ENCODE measurements at places on chromosomes 12 and 14. TPM values are rescaled to one million over a fixed set of nuclear protein-coding genes. Genes with fewer than 3 reads are reported as not detected.

- H3K27me3 ChIP-seq = no peaks in the 10 kb centered on the region
- no peak overlapping the region for H3K4me3 ChIP-seq
- peaks cover 13% of the 10 kb centered on the region for H3K36me3 ChIP-seq
Measured at GRCh38 chr12:15977999-15978951, 67.1 kb downstream of the DERA start.

The B3GNT4 gene
- not detected for polyA plus RNA-seq

GRCh38 chr12:39846971-39847650 is 227.5 kb upstream of the ABCD2 start:
- H3K4me1 ChIP-seq = peaks cover 11% of the 10 kb centered on the region
- H3K27me3 ChIP-seq = no peaks in the 10 kb centered on the region
- no peak overlapping the region for H3K4me3 ChIP-seq
- no peak for DNase-seq
- H3K36me3 ChIP-seq = no peaks in the 10 kb centered on the region

The PKP2 gene
- polyA plus RNA-seq = 3.1 TPM

GRCh38 chr12:123267991-123268843 is 3.4 kb downstream of the CDK2AP1 start:
- DNase-seq = peak; percentile 28
- peaks cover 37% of the 10 kb centered on the region for H3K4me1 ChIP-seq
- no peak overlapping the region for H3K27ac ChIP-seq
- peak overlapping the region; percentile 56 for H3K4me3 ChIP-seq
- peaks cover 2% of the 10 kb centered on the region for H3K27me3 ChIP-seq
- H3K36me3 ChIP-seq = peaks cover 21% of the 10 kb centered on the region

DNA sequence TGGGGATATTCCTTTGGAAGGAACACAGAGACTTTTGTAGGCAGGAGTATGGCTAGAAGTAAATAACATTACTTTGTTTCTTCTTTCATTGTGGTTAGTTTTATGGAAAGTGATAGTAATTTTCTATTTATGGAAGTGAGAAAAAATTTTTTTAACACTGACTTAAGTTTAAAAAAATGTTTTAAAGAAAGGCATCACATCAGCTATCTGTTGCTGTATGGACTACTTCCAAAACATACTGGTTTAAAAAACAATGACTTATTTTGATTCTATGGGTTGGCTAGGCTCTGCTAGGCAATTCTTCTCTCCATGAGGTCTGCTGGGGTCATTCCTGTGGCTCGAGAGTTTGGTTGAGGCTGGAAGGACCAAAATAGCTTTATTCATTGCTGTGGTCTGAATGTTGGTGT is 31.7 kb upstream of the SLC38A2 start:
- no peak for DNase-seq
- H3K4me3 ChIP-seq = no peak overlapping the region
- H3K27ac ChIP-seq = no peak overlapping the region
- no peaks in the 10 kb centered on the region for H3K4me1 ChIP-seq
- H3K36me3 ChIP-seq = no peaks in the 10 kb centered on the region
- no peaks in the 10 kb centered on the region for H3K27me3 ChIP-seq

- no peak overlapping the region for H3K27ac ChIP-seq
- H3K36me3 ChIP-seq = no peaks in the 10 kb centered on the region
- no peaks in the 10 kb centered on the region for H3K4me1 ChIP-seq
- DNase-seq = no peak
Measured at GRCh38 chr14:64244279-64244678, 49.9 kb downstream of the ESR2 start.

- H3K36me3 ChIP-seq = no peaks in the 10 kb centered on the region
- H3K4me1 ChIP-seq = peaks cover 8% of the 10 kb centered on the region
- DNase-seq = no peak
- H3K4me3 ChIP-seq = no peak overlapping the region
- H3K27me3 ChIP-seq = peaks cover 17% of the 10 kb centered on the region
Measured at GRCh38 chr12:65126482-65126881, 5.4 kb upstream of the WIF1 start.

DNA sequence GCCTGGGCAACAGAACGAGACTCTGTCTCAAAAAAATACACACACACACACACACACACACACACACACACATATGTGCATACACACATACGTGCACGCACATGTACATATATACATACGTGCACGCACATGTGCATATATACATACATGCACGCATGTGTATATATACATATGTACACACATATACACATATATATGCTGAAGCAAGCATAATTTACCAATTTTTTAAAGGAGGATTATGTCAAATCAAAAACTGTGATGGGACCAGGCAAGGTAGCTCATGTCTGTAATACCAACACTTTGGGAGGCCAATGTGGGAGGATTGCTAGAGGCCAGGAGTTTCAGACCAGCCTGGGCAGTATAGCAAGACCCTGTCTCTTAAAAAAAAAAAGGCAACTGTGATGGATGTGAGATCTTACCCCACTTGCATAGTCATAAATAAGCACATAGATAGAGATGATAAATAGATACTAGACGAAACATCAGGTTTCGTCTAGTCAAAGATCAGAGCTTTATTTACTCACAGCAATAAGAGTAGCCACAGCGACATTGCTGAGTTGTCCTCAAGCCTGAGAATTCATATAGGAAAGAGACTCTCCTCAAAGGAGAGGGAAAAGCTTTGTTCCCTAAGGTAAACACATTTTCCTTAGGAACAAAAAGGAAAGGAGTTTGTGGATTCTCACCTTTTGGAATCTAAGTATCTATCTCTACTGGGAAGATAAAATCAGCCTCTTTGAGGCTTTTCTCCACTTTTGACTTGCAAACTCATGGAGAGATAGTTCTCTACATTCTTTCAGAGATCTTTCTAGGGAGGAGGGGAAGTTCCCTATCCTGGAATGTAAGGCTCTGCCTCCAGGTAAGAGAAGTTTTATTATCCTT is 74.7 kb upstream of the AMN1 start:
- no peak overlapping the region for H3K27ac ChIP-seq
- no peak for DNase-seq
- no peaks in the 10 kb centered on the region for H3K36me3 ChIP-seq
- no peaks in the 10 kb centered on the region for H3K4me1 ChIP-seq

The EXOC3L4 gene
- polyA plus RNA-seq = not detected

DNA sequence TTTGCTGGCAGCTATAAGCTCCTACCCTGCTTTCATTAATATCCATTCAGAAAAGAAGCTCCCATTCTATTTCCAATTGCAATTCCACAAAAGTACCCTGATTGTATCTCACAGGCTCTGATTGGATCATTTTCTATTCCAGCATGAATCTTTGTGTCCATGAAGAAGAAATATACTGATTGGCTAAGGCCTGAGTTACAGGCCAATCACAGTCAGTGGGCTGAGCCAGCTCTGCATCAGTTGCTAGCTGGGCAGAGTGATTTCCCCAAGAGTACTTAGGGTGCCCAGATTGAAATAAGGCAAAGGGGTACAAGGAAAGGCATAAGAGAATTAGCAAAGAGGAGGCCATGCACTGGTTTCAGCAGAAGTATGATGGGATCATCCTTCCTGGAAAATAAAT is 14.4 kb downstream of the ART4 start:
- peak; percentile 2 for DNase-seq
- no peak overlapping the region for H3K4me3 ChIP-seq
- no peaks in the 10 kb centered on the region for H3K4me1 ChIP-seq
- H3K27me3 ChIP-seq = peaks cover 2% of the 10 kb centered on the region
- no peak overlapping the region for H3K27ac ChIP-seq
- no peaks in the 10 kb centered on the region for H3K36me3 ChIP-seq
